A549 treated with AZD2906 at 1 μM for 4 hours (cell line): ENCODE measurements at places on chromosomes 6 and 20. TPM values are rescaled to one million over a fixed set of nuclear protein-coding genes. Genes with fewer than 3 reads are reported as not detected.

Gene C6orf52
- 1.1 to 2.4 TPM (median 1.9 TPM) in 5 replicates for total RNA-seq

Gene CRIP3
- 0.27 to 0.62 TPM (median 0.37 TPM) in 5 replicates for total RNA-seq

Gene CRISP2
- not detected in 5 replicates for total RNA-seq

Gene RNF144B
- total RNA-seq, result 0.11 to 0.58 TPM (median 0.41 TPM) in 5 replicates

Gene OXT
- total RNA-seq, result not detected in 5 replicates

Gene IYD
- 0.01 to 0.02 TPM (median 0.01 TPM) in 3 of 5 replicates, not detected in the others for total RNA-seq

Gene BPIFA1
- not detected in 5 replicates for total RNA-seq

Gene PHACTR1
- 0.11 TPM in 1 of 5 replicates, not detected in the others for total RNA-seq

Gene SLC4A11
- 10.2 to 13.8 TPM (median 13.0 TPM) in 5 replicates for total RNA-seq

Gene ID1
- 331 to 548 TPM (median 489 TPM) in 5 replicates for total RNA-seq

Gene LY6G6D
- total RNA-seq, result not detected in 5 replicates

Gene RBM24
- 4.7 to 6.0 TPM (median 5.3 TPM) in 5 replicates for total RNA-seq

Gene BPI
- total RNA-seq, result not detected in 5 replicates

Gene KCNS1
- not detected in 5 replicates for total RNA-seq

Gene ZBP1
- 0.02 to 0.03 TPM in 2 of 5 replicates, not detected in the others for total RNA-seq

Gene RBPJL
- total RNA-seq, result not detected in 5 replicates

Gene CLDN20
- not detected in 5 replicates for total RNA-seq

Gene SMLR1
- total RNA-seq, result 0.02 to 0.03 TPM in 2 of 5 replicates, not detected in the others

Gene HLA-DPA1
- 0.05 to 0.11 TPM in 2 of 5 replicates, not detected in the others for total RNA-seq

Gene SNX9
- total RNA-seq, result 20.6 to 24.9 TPM (median 23.6 TPM) in 5 replicates

Gene FGD2
- total RNA-seq, result not detected in 5 replicates

Gene TRERF1
- total RNA-seq, result 6.6 to 9.6 TPM (median 7.6 TPM) in 5 replicates

Gene SLC23A2
- 12.5 to 14.7 TPM (median 14.4 TPM) in 5 replicates for total RNA-seq

Gene NRSN1
- total RNA-seq, result not detected in 5 replicates

Gene TULP4
- total RNA-seq, result 4.8 to 7.5 TPM (median 6.0 TPM) in 5 replicates

Gene LIN28B
- total RNA-seq, result 1.0 to 1.4 TPM (median 1.3 TPM) in 5 replicates

Gene HRH3
- total RNA-seq, result 0.02 TPM in 1 of 5 replicates, not detected in the others

Gene DAAM2
- total RNA-seq, result 0.10 to 0.25 TPM (median 0.22 TPM) in 5 replicates

Gene SPDEF
- total RNA-seq, result 1.3 to 1.9 TPM (median 1.8 TPM) in 5 replicates

Gene MLIP
- 0.09 TPM in 1 of 5 replicates, not detected in the others for total RNA-seq

Gene SLC12A5
- 10.9 to 19.3 TPM (median 13.7 TPM) in 5 replicates for total RNA-seq

Gene C20orf141
- total RNA-seq, result 0.23 to 0.49 TPM (median 0.31 TPM) in 4 of 5 replicates, not detected in the other

Gene ADA
- total RNA-seq, result 45.9 to 62.1 TPM (median 54.3 TPM) in 5 replicates

Gene TCP11
- total RNA-seq, result not detected in 5 replicates

Gene PKIB
- total RNA-seq, result 0.53 to 0.94 TPM (median 0.63 TPM) in 5 replicates

Gene PHACTR2
- total RNA-seq, result 3.3 to 5.2 TPM (median 3.8 TPM) in 5 replicates

Gene POLR3F
- 14.0 to 25.0 TPM (median 14.3 TPM) in 5 replicates for total RNA-seq

Gene HELZ2
- 30.2 to 39.3 TPM (median 31.3 TPM) in 5 replicates for total RNA-seq

Gene PTPRK
- total RNA-seq, result 12.2 to 16.2 TPM (median 14.1 TPM) in 5 replicates

Gene MUCL3
- total RNA-seq, result 0.09 to 0.17 TPM (median 0.10 TPM) in 5 replicates

Gene HDGFL1
- total RNA-seq, result not detected in 5 replicates

Gene NOTCH4
- 0.60 to 0.95 TPM (median 0.81 TPM) in 5 replicates for total RNA-seq

Gene DLL1
- total RNA-seq, result 0.14 to 0.37 TPM (median 0.23 TPM) in 5 replicates

Gene LAMA2
- 0.52 to 0.70 TPM (median 0.59 TPM) in 5 replicates for total RNA-seq

Gene POPDC3
- 19.8 to 23.7 TPM (median 22.1 TPM) in 5 replicates for total RNA-seq

Gene MMS22L
- total RNA-seq, result 9.4 to 15.0 TPM (median 12.1 TPM) in 5 replicates

Gene SPATA25
- total RNA-seq, result 0.23 to 0.48 TPM (median 0.30 TPM) in 5 replicates

Gene PFDN4
- 35.7 to 52.6 TPM (median 42.7 TPM) in 5 replicates for total RNA-seq

Gene NHLRC1
- 1.3 to 1.9 TPM (median 1.6 TPM) in 5 replicates for total RNA-seq

Gene PACSIN1
- total RNA-seq, result 0.03 to 0.34 TPM (median 0.07 TPM) in 5 replicates

Gene ARHGAP40
- total RNA-seq, result 0.05 to 0.09 TPM in 2 of 5 replicates, not detected in the others

Gene THBD
- 119 to 156 TPM (median 134 TPM) in 5 replicates for total RNA-seq

Gene GPR6
- total RNA-seq, result not detected in 5 replicates

Gene MEI4
- total RNA-seq, result not detected in 5 replicates

Gene TRDN
- not detected in 5 replicates for total RNA-seq

Gene FANCE
- total RNA-seq, result 3.4 to 4.2 TPM (median 3.9 TPM) in 5 replicates
